Heart left ventricle (tissue), 16 donors: ENCODE measurements at places on chromosomes 2 and 18. TPM values are rescaled to one million over a fixed set of nuclear protein-coding genes. Genes with fewer than 3 reads are reported as not detected.

Gene CFAP65
- not detected for polyA plus RNA-seq

Gene ADRA2B
- 3.5 TPM for polyA plus RNA-seq

Gene CNDP1
- polyA plus RNA-seq: not detected

Gene WDSUB1
- 5.9 TPM for polyA plus RNA-seq

Gene RNF125
- 2.8 TPM for polyA plus RNA-seq

Gene C2orf72
- 0.15 TPM for polyA plus RNA-seq

Gene UCN
- 1.3 TPM for polyA plus RNA-seq
